Nephron progenitor cell (in vitro differentiated cells): ENCODE measurements at places on chromosomes 13 and 19.

DNA sequence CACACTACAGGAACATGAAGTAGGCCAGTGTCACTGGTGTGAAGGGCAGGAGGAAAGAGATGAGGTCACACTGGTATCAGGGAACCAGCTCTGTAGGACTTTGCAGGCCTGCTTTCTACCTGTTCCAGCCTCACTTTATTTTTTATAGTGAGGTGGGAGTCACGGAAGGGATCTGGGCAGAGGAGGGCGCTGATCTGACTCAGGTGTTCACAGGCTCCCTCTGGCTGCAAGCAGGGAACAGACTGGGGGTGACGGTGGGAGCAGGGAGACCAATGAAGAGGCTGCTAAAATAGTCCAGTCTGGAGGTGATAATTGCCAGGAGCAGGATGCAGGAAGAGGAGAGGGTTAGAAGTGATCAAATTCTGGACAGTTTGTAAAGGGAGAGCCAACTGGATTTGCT, 2.8 kb downstream of the THAP8 start:
- DNase-seq = peak; percentile 18

- DNase-seq = no peak
Measured at GRCh38 chr13:110265682-110266430, 41.1 kb downstream of the COL4A1 start.

DNA sequence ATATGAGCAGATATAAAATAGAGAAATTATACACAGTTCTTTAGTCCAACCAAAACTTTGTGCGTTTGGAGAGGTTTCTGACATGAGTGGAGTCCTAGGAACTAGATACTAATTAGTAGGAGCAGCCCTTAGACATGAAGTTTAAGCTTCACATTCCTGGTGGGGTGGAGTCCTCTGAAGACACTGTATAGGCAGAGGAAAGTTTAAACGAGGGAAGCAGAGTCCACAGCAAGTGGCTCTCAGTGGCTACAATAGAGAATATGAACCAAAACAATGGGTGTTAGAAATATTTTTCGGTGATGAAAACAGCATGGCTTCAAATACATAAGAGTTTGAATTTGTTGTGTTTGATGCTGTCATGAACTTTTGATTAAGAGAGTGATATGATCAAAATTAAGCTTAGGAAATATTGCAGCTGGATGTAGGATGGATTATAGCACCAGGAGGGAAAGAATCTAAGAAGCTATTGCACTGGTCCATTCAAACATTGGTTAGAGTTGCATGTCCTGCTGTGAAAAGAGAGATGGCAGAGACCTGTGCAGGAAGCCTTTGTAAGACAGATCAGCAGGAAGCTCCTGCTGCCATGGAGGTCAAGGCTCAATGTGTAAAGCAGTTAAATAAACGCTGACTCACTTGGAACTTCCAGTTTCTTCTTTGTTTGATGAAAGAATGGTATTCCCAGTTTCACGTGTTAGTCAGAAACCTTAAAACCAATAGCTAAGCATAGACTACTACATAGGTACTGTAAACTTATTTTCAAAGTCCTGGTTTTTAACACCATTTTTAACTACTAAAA, 175.2 kb downstream of the TDRD3 start:
- DNase-seq = no peak

- no peak for DNase-seq
Measured at GRCh38 chr19:10811391-10812111, 24.5 kb downstream of the TMED1 start.

DNA sequence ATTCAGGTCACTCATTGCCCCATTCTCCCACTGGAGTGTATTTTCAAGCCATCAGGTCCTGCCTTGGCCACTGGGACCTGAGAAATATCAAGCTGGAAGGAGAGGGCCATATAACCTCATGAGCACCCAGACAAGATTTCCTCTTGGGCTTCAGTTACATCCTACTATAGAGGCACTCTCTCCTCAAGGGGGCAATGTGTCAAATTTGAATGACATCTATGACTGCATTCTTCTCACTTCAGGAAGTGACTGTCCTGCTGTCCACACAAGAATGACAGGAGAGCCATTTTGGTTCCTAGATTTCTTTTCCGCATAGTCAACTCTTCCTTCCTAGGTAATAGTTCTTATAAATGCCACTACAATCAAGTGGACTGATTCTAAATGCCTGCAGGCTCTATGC, 416.2 kb downstream of the DIAPH3 start:
- DNase-seq = no peak

GRCh38 chr13:67619351-67619994, 389.3 kb upstream of the PCDH9 start:
- DNase-seq = no peak

DNA sequence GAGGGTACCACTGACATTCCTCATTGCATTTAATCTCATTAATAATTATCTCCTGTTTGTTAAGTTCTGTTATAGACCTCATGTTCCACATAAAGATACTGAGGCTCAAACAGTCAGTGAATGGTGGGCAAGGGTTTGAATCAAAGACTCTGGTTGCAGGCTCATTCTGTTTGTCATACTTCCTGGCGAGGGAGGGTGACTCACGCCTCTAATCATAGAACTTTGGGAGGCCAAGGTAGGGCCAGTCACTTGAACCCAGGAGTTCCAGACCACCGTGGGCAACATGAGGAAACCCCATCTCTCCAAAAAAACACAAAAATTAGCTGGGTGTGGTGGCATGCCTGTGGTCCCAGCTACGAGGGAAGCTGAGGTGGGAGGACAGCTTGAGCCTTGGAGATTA, 220.7 kb upstream of the MIR17HG start:
- DNase-seq = no peak

DNA sequence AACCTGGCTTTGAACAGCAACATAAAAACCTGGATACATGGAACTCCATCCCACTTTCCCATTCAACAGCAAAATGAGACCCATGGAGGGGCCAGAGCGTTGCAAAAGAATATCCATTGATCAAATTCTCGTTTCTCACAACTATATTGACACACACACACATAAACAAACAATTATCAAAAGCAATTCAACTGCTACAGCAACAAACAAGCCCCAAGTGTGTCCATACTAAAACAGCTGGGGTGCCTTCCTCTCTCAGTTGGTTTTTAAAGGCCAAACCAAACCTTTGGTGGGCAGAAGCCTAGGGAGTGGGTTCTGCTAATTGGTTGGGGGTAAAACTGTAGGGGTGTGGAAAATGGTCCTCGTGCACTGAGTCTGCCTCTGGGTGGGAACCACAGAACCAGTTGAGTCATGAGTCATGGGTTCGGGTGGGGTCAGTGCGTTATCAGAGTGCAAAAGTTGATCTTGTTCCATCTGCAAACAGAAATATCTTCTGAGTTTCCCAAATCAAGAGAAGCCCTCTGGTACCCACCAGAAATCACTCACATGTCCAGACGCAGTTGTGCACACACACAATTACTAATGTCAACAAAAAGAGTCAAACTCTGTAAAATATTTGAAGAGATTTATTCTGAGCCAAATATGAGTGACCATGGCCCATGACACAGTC, 18.5 kb downstream of the GPR42 start:
- no peak for DNase-seq

DNA sequence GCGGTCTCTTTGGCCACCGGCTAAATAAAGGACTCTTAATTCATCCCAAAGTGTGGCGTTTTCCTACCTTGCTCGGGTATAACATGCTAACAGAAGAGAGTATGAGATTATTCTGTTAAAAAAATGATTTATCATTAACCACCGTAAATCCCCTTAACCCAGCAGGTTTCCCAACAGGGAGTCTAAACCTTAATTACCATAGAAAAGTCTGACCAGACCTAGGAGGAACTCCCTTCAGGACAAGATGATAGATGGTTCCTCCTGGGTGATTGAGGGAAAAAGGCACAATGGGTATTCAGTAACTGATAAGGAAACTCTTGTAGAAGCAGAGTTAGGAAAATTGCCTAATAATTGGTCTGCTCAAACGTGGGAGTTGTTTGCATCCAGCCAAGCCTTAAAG, 193.7 kb downstream of the ZNF737 start:
- DNase-seq = no peak

DNA sequence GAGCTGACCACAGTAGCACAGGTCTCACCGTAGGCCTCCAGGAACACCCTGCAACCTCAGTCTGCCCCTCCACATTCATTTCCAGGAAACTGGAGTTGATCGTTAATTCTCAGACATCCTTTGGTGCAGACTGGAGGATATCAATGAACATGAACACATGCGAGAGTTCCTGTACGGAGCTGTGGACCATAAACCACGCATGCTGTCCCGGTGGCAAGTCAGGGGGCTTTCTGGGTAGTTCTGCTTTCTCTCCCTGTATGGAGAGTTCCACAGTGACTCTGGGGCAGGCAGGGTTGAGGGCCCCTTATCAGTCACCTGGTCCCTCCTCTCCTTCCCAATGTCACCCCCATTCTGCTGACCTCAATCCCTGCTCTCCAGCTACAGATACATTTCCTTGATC, 55.5 kb upstream of the URI1 start:
- DNase-seq = no peak

DNA sequence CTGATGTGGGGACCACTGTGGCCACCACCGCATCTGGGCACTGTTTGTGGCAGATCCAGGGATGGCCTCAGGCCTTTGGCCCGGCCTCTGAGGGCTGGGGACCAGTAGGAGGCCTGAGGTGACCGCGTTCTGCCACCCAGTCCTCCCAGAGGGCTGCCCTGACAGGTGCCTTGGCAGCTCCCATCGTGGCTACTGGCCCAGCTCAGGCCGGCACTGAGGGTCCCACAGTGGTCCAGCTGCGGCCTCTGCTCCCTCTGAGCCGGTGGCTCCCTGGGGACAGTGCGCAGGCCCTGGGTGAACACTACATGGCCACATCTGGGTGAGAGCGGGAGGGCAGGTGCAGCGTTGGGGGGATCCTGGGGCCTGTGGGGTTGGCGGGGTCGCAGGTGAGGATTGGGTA, 61.9 kb downstream of the KDM4B start:
- no peak for DNase-seq

DNA sequence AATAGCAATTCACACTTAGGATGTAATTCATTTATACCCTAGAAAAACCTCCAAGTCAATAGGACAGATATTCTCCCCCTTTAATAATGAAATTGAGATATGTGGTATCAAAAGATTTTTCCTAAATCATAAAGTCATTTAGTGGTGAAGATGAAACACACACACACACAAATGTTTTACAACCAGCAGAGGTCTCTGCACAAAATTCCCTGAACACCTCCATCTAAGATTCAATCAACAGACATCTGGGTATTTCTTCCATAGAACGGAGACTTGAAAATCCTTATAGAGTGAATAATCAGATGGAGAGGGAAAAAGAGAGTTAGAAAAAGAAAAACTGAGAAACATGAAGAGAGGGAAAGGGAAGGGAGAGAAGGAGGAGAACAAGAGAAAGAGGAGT, 52.8 kb downstream of the MYCBP2 start:
- no peak for DNase-seq

- no peak for DNase-seq
Measured at GRCh38 chr19:35342430-35342829, 5.3 kb upstream of the FFAR1 start.
